ENCODE measurements at places on chromosomes 5 and 9. TPM values are rescaled to one million over a fixed set of nuclear protein-coding genes. Genes with fewer than 3 reads are reported as not detected.

LCN1 gene
- total RNA-seq = not detected

DNA sequence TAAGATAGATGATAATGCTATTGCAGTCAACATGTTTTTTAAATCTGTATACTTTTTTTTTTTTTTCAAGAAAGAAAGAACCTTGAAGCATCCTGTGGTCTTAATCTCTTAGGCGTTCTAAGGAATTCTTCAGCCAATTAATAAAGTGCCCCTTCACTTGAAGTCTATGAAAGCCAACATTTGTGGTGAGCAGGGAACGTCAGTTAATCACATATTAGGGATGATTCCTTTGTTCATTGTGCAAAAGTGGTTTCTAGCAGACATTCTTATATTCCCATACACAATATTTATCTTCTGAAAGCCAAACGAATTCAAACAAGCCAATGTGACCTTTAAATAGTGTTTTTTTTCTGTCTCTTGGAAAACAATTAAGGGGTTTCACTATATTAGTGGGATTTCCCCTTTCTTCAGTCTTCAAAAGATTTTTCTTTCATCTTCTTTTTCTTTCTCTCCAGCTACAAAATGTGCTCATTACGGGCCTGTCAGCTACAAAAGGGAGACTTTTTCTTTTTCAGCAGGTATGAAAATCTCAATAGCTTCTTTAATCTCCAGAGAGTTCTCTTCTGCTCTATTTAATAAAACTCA, 40.1 kb downstream of the TMEM167A start:
- DNase-seq = no peak

GRCh38 chr5:141338538-141339306, at the start of gene PCDHGA2:
PCDHGA2 (plus strand) TSS chr5:141338760.
- DNase-seq = peak; percentile 72

GRCh38 chr5:135887881-135888614, 7.6 kb downstream of the IL9 start:
- peak; percentile 74 for DNase-seq

- no peak for DNase-seq
Observed at GRCh38 chr5:127700237-127700766, 2.9 kb upstream of the CCDC192 start.

SERINC5 gene
- 11.8 TPM for total RNA-seq

PCA3 gene
- total RNA-seq = not detected

GRCh38 chr5:2149195-2149539, 266.4 kb upstream of the IRX4 start:
- peak; percentile 67 for DNase-seq

DNA sequence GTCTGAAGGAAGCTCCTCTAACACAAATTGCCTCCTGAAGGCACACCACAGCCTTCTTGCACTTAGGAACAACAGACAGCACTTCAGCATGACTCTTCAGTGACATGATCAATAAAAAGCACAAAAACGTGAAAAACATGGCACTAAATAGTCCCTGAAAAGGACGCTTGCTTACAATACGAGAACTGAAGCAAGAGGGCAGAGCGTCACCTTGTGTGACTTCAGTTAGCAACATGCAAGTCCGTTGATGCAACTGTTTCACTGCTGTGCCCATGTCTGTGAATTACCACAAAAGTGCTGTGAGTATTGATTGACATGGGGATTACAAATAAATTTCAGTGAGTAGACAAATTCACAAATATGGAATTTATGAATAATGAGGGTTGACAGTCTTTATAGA, 219.9 kb upstream of the GAS1 start:
- DNase-seq = no peak

DNA sequence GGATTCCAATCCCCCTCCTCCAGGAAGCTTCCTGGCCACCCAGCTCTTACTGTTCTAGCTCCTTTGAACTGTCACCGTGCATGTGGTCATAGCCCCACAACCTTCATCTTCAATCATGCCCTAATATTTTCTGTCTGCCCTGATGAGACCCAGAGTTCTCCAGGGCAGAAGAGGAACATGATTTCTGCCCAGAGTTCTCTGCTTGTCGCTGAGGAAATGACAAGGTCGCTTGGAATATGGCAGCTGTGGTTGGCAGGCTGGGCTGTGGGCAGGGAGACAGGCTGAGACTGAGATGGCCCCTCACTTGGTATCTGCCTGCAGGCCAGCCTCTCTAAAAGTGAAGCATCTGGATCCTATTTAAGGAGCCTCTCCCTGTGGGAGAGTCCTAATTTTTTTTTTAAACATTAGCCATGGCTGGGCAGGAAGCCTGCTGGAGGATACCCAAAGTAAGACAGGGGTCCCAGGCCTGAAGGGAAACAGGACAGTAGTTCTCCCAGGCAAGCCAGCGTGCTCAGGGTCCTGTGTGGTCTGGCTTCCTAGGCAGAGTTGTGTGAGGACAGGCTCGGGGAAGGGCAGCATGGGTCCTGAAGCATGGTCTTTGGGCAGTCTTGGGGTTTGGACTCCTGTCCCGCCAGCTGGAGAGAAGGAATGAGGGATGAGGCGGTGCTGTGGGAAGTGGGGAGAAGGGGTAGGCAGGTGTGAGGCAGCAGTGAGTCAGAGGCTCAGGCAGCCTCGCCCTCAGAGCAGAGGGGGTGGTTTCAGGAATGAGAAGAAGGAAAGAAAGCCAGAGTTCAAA, 242.1 kb downstream of the FSTL4 start:
- peak; percentile 40 for DNase-seq

RNF183 gene
- not detected for total RNA-seq

CARD6 gene
- total RNA-seq = 7.1 TPM

- DNase-seq = no peak
Observed at GRCh38 chr9:12416716-12417115, 276.5 kb upstream of the TYRP1 start.

- no peak for DNase-seq
Observed at GRCh38 chr5:93322974-93323860, 257.8 kb downstream of the NR2F1-AS1 start.

DNA sequence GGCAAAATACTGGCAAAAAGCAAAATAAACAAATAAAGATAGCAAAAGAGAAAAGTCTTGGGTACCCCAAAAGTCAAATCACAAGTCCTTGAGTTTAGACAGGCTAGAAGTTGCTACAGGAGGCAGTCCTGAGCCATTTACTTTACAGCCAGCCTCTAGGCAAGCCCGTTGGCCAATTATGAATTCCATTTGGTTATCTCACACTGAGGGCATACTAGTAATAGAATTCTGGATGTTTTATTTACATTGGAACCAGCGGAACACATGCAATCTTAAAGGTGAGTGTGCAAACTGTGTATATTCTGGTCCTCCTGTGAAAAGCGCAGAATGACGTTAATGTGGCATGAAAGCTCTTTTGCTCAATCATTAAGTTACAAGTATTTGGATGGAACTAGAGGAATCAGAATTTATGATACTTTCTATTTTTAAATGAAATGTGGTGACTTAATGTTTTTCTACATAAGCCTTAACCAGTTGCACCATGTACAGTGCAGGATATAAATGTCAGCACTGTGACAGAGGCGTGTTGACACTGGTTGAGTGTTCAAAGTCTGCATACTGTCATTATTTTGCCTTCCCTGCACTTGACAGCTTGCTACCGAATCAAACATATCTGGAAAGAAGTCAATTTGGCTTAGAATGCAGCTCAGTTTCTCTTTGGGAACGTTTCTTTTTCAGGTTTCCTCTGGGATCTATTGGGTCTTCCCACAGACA, 7.9 kb downstream of the GDNF start:
- DNase-seq = peak; percentile 55

DNA sequence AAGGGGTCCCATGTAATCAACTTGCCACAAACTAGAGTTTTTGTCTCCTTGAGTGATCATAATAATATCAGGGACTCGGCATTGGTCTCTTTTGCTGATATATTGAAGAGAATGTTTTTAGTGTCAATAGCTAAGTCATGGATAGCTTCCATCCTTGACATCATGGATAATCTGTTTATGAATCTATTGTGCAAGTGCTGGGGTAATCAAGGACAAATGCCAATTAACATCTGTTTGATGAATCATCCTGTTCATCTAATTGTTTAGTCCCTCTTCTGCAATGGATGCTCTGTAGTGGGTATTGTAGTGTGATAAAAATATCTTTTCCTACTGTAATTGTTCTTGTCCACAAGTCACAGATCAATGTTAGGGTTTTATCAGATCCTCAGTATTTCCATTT, 607.5 kb upstream of the SEMA6A start:
- DNase-seq = no peak

IFNA13 gene
- total RNA-seq = not detected

- no peak for DNase-seq
Observed at GRCh38 chr9:76585487-76586389, 126.8 kb downstream of the GCNT1 start.

DNA sequence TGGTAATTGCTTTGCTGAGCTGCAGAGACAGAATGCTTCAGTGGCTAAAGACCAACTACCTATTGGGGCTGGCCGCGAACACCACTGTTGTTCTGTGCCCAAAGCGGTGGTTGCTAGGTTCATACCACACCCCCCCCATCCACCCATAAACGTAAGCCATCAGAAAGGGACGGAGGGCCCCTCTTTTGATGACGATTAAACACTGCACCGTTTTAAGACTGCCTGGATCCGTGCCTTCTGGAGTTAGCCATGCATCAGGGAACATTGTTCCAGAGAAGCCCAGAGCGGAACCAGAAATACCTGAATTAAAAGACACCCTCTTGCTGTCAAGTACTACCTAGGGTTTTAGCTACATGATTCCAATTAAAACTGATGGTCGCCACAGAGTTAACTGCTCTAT, 369.1 kb upstream of the DAP start:
- DNase-seq = no peak

SLIT3 gene
- total RNA-seq = 61.9 TPM

DNA sequence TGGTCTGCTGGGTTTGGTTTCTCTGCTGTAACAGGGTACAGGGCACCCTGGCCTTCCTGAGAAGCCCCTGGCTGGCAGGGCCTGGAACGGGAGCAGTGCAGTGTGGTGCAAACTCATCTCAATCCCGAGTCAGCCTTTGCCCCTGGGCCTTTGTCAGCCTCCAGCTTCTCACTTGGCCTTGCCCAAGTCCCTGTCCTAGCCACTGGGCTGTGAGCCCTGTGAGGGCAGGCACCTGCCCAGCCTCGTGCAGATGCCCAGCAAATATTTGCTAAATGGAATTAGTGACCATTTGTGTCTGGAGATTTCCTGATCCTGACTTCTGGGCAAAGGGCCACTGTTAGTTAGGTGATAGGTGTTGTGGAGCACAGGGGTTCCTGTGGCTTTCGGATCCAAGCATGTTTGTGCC, 13.0 kb downstream of the RGS3 start:
- no peak for DNase-seq

GRCh38 chr5:79845448-79846197, 145.4 kb downstream of the MTX3 start:
- DNase-seq = peak; percentile 96

PCDHB2 gene
- 4.9 TPM for total RNA-seq

- peak; percentile 44 for DNase-seq
Observed at GRCh38 chr5:136192526-136193321, at the start of gene SMIM32. SMIM32 (minus strand) TSS chr5:136193162; CDS start chr5:136192524, 638 bp downstream.

DNA sequence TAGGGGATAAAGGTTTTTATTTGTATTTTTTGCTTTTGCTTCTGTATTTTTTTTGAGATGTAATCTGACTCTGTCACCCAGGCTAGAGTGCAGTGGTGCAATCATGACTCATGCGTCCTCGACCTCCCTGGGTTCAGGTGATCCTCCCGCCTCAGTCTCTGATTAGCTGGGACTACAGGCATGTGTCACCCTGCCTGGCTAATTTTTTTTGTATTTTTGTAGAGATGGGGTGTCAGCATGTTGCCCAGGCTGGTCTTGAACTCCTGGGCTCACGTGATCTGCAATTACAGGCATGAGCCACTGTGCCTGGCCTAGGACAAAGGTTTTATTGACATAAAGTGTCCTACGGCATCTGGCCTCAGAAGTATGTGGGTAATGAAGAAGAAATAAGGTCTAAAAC, 297.1 kb upstream of the C9orf72 start:
- DNase-seq = no peak

DNA sequence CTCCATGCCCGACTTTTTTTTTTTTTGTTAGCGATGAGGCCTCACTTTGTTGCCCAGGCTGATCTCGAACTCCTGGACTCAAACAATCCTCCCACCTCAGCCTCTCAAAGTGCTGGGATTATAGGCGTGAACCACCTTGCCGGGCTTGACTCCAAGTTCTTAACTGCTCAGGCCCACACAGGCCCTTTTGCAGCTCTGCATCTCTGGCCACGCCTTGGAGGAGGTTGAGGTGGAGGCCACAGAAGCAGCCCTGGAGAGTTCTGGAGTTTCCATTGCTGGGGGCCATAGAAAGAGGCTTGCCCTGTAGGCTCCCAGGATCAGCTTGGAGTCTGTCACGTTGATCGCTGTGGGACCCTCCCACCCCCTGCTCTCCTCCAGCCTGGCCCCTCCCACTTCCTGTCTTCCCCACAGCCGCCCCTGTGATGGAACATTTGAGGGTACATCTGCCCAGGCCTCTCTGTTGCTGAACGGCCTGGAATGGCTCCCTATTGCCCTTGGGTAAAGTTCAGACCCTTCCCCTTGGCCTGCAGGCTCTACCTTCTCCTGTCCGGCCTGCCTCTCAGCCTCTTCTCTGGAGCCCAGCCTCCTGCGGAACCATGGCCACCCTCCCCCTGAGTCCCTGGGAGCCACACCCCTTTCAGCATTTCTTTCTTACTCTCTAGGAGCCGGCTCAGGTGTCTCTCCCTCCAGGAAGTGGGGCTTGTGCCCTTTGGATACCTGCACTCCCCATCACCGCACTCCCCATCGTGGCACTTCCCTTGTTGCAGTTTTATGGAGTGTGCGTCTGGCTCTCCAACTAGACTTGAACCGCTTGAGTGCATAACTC, 30.4 kb upstream of the IER5L start:
- DNase-seq = no peak

GRCh38 chr9:4855841-4856240, 63.1 kb downstream of the RCL1 start:
- DNase-seq = peak; percentile 68

DNA sequence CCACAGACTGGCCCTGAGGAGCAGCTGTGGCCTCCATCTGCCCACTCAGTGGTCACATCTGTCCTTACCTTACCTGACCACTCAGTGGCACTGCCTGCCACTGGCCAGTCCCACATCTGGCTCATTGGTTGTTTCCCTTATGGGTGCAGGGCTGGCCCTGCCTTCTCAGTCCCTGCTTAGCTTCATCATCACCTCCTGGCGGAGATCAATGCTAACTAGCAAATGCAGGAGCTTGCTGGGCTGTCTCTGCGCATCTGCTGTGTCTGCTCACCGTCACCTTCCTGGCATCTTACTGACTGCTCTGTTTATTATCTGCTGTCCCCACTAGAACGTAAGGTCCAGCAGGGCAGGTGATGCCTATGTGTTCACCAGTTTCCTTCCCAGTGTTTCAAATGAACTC, 356.9 kb downstream of the SEMA5A start:
- no peak for DNase-seq

DNA sequence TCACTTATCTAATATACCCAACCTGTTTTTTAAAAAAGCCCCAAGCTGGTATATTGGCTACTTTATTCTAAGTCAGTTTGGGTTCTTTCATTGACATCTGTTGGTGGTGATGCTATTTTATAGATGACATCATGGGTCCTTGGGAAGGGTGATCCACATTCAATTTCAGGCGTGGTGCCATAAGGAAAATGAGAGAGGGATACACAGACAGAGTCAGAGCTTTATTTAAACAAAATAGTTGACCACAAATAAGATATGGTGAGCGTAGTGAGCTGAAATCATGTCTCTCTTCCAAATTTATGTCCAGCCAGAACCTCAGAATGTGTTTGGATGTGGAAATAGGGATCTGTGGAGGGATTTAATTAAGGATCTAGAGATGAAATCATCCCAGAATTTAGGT, 302.4 kb downstream of the MAT2B start:
- no peak for DNase-seq

GRCh38 chr9:89593727-89594427, 10.9 kb upstream of the GADD45G start:
- peak; percentile 61 for DNase-seq
